ENCODE measurements at places on chromosomes 3 and 15.

DNA sequence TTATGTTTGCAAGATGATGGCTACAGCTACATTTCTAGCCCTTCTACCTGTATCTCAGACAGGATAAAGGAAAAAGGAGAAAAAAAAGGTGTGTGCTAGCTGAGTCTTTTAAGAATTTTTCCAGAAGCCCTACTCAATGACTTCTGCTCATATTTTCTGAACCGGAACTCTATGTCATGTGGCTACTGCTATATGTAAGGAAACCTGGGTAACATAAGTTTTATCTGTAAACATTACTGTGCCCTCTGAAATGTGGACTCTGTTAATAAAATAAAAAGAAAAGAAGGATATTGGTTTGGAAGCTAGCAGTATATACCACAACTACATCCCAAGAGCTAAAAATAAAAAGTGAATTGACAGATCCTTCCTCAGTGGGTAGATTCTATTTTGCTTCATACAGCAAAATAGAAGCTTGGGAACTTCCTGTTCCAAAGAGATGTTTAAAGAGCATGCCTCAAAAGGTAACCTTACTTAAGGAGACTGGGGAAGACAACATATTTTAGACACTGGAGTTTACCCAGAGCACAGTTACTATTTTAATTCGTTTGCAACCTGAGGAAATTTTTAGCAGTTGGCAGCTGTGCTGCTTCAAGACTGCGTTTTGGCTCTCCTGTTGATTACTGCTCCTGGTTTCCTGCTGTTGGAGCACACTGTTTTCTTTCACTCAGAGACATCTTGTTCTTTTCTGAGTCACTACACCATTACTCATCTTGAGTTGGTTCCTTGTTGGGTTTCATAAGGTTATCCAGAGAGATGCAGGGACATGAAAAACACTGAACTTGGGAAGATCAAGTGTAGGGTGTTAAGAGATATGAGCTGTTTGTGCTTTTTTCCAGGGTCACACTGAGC lies 280.7 kb downstream of the NFKBIZ start:
- peak; percentile 32 for DNase-seq

DNA sequence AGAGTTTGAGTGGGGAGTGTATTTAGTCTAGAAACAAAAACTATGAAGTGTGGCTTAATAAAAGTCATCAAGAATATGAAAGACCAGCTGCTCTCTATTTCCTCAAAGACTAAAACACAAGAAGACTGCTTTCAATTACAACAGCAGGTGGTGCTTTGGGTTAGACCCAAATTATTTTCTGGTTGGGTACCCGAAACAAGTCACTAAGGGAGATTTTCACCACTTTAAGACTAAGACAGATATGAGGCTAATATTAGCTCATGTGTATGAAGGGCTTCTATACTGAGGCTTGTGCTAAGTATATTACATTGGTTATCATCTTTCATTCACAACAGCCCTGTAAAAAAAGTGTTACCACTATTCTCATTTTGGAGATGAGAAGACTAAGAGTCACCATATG lies 43.1 kb downstream of the COL8A1 start:
- no peak for DNase-seq

DNA sequence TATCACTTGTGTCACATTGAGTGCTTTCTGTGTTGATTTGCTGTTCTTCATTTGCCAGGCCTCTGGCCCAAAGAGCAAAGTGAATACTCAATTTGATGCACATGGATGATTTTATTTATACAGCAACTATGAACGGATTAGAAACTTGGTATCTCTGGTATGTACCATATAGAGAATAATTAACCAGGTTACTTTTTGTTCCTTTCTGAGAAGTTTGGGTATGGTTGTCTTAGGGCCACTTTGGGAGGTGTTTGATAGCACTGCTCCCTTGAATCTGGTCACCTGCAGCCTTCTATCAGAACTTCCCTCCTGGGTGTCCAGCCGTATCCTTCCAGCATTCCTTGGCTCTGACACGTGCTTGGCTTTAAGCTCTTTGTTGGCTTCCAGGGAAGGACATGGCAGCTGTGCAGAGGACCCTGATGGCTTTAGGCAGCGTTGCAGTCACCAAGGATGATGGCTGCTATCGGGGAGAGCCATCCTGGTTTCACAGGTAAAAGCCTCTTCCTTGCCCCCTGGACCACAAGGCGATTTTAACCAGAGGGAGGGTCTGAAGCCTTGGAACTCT lies 12.7 kb downstream of the TAGLN3 start:
- DNase-seq, result no peak

- no peak for DNase-seq
These were observed 40.6 kb upstream of the CGNL1 start for GRCh38 chr15:57335719-57336118.

DNA sequence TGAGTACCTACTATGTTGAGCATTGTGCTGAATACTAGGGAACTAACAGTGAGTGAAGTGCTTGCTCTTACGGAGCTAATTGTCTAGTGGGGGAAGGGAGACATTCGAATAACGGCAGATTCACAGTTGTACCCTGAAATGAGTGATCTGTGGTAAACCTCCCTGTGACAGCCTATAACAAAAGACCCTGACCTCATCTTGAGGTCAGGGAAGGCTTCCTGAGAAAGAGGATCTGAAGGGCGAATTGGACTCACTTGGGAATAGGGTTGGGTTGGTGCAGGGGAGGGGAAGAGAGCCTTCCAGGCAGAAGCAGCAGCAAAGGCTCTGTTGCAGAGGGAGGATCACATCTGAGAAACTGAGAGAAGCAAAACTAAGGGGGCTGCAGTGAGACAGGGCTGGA lies 13.2 kb downstream of the HPS3 start:
- DNase-seq, result no peak

- DNase-seq, result no peak
These were observed 176.0 kb downstream of the CDIN1 start for GRCh38 chr15:36755341-36756000.
